ENCODE measurements at places on chromosomes 3 and 15.

GRCh38 chr3:116051040-116051439 lies 394.2 kb downstream of the LSAMP start:
- no peak for DNase-seq

DNA sequence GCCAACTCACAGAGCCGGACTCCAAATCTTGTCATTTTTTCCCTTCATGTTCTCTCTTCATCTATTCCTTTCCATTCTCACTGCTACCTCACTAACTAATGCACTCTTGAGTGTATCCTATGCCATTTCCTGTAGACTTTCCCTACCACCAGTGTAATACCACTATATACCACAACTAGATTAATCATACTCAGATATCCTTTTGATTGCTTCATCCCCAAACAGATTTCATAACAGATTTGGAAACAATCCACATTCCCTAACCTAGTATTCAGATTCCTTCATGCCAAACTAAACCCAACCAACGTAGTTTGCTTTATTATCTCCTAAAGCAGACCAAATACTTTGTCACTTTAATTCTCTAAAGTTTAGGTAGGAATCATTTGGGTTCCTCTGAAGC lies 2.6 kb upstream of the PLOD2 start:
- DNase-seq, result peak; percentile 90

GRCh38 chr3:158465074-158465473 lies 105.9 kb upstream of the MLF1 start:
- no peak for DNase-seq

- DNase-seq, result no peak
These were observed 96.2 kb downstream of the CORO2B start for GRCh38 chr15:68674975-68675374.

GRCh38 chr3:58429657-58430056 lies 4.0 kb downstream of the PDHB start:
- peak; percentile 17 for DNase-seq

GRCh38 chr3:24929521-24929920 lies 434.9 kb upstream of the THRB start:
- no peak for DNase-seq

- DNase-seq, result no peak
These were observed 24.1 kb downstream of the PDIA5 start for GRCh38 chr3:123090728-123091531.

DNA sequence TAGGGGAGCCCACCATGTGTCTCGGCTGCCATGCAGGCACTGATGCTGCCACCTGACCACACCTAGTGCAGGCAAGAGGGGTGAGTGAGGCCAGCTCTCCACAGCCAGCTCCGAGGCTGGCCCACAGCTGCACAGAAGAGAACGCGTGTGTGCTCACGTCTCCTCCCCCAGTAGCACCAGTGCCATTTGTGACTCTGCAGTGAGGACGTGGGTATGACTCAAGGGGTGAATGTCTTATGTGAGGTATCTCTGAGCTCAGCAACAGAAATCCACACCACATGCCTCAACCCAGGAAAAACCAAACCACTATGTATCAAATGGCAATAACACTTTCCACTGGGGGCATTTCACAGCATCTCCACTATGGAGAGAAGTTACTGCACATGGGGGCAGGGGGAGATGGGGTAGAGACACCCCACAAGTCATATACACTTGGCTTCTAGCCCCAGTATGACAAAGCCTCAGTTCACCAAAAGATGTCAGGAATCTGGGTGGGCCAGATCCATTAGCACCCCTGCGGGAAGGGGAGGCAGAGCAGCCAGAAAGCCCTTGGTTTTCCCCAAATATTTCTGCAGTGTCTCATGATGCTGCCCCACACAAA lies 87.6 kb downstream of the LRIG1 start:
- peak; percentile 89 for DNase-seq

GRCh38 chr3:134430174-134430573 lies 55.6 kb downstream of the ANAPC13 start:
- DNase-seq, result no peak

- no peak for DNase-seq
These were observed 46.7 kb downstream of the PRTG start for GRCh38 chr15:55696221-55696620.

DNA sequence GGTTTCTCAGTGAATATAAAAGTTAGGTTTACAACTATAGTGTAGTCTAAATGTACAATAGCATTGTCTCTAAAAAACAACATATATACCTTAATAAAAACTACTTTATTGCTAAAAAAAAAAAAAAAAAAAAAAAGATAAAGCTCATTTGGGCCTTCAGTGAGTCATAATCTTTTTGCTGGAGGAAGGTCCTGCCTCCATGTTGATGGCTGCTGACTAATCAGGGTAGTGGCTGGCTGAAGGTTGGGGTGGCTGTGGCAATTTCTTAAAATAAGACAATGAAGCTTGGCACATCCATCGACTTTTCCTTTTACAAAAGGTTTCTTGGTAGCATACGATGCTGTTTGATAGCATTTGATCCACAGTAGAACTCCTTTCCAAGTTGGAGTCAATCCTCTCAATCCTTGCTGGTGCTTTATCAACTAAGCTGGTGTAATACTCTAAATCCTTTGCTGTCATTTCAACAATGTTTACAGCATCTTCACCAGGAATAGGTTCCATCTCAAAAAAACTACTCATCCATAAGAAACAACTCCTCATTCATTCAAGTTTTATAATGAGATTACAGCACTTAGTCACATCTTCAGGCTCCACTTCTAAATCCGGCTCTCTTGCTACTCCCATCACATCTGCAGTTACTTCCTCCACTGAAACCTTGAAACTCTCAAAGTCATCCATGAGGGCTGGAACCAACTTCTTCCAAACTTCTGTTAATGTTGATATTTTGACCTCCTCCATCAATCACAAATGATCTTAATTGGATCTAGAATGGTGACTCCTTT lies 13.3 kb downstream of the ZNF280D start:
- peak; percentile 10 for DNase-seq

- peak; percentile 81 for DNase-seq
These were observed 285.0 kb downstream of the SQOR start for GRCh38 chr15:45919806-45920205.

DNA sequence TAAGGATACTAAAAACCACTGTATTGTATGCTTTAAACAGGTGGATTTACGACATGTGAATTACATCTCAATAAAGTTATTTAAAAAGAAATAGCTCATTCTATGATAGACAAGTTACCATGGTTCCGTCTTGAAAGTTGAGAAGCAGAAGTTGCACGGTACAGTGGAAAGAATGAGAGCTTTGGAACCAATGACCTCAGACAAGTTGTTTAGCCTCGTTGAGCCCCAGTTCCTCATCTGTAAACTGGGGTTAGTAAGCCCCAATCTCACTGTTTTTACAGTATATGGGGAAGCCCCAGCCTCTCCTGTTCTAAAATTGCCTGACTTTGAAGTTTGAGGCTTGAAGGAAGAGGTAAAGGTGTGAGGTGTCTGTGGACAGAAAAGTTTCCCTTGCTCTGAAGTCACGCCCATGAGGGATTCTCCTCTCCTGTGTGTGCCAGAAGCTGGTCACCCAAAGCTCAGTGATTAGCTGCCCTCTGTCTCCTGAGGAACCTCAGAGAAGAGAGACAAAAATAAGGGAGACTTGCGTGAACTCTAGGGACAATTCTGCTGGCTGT lies 10.0 kb downstream of the CRYGS start:
- no peak for DNase-seq
